ENCODE measurements at places on chromosomes 6 and 20. TPM values are rescaled to one million over a fixed set of nuclear protein-coding genes. Genes with fewer than 3 reads are reported as not detected.

IL17A gene
- not detected for total RNA-seq

RTF2 gene
- total RNA-seq = 93.8 TPM

FAXC gene
- total RNA-seq = 6.3 TPM

BCAS1 gene
- 0.69 TPM for total RNA-seq

SCGN gene
- 0.20 TPM for total RNA-seq

ZBP1 gene
- total RNA-seq = not detected

DAAM2 gene
- 0.13 TPM for total RNA-seq

PLN gene
- total RNA-seq = not detected

LY86 gene
- total RNA-seq = not detected

SLC17A1 gene
- total RNA-seq = not detected

ZNF165 gene
- 0.80 TPM for total RNA-seq

PNLDC1 gene
- total RNA-seq = 0.05 TPM

PRR18 gene
- 0.29 TPM for total RNA-seq

AVP gene
- total RNA-seq = not detected

PPIL4 gene
- 15.4 TPM for total RNA-seq

ULBP1 gene
- 0.76 TPM for total RNA-seq

RIPOR2 gene
- 0.69 TPM for total RNA-seq

CTCFL gene
- 0.04 TPM for total RNA-seq

DEFB114 gene
- not detected for total RNA-seq

HRH3 gene
- total RNA-seq = not detected

DEF6 gene
- 0.05 TPM for total RNA-seq

ZSCAN23 gene
- total RNA-seq = not detected

All from A549 treated with dexamethasone at 1 μM for 4 hours (cell line).